ENCODE measurements at places on chromosomes 11 and 22.

DNA sequence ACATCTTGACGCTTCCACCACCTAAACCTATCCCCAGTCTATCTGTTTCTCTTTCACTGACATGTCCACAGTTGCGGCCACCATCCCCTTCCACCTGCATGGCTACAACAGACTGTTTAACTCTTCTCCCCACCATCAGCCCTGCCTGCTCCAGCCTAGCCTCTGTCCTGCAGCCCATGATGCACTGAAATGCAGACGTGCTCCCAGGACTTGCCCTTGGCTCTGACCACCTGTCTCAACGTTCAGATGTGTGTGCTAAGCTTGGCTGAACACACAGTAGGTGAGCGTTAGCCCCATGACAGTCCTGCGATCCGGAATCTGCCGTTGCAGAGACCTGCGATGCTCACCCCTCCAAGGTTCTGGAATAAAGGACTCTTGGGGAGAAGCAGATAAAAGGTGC, 22.7 kb downstream of the CBX7 start:
- DNase-seq, result no peak

DNA sequence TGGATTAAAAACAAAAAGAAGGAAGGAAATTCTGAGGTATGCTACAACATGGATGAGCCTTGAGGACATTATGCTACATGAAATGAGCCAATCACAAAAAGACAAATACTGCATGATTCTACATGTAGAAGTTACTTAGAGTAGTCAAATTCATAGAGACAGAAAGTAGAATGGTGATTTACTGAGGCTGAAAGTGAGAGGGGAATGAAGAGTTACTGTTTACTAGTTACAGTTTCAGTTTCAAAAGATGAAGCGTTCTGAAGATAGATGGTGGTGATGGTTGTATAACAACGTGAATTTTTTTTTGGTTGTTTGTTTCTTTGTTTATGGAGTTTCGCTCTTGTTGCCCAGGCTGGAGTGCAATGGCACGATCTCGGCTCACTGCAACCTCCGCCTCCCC, 9.5 kb downstream of the OR5P2 start:
- DNase-seq, result no peak

GRCh38 chr11:134614141-134614540, 202.1 kb upstream of the B3GAT1 start:
- no peak for DNase-seq

GRCh38 chr11:44568658-44569473, 3.4 kb downstream of the CD82 start:
- DNase-seq, result peak; percentile 89

DNA sequence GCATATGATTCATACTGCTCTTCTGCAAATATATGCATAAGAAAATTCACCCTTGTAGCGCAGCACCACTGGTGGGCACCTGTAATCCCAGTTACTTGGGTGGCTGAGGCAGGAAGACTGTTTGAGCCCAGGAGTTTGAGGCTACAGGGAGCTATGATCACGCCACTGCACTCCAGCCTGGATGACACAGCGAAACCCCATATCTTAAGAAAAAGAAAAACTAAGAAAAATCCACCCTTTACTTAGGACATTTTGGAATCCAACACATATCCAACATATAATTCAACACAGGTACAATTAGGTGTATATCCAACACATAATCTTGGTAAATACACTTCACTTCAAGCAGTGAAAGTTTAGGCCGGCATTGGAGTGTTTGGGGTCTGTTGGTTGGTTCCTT, 255.5 kb upstream of the PITPNB start:
- no peak for DNase-seq

- no peak for DNase-seq
Measured at GRCh38 chr22:50058906-50059880, 1.1 kb upstream of the TTLL8 start.

- DNase-seq, result no peak
Measured at GRCh38 chr11:131206671-131207070, 163.7 kb upstream of the NTM start.

DNA sequence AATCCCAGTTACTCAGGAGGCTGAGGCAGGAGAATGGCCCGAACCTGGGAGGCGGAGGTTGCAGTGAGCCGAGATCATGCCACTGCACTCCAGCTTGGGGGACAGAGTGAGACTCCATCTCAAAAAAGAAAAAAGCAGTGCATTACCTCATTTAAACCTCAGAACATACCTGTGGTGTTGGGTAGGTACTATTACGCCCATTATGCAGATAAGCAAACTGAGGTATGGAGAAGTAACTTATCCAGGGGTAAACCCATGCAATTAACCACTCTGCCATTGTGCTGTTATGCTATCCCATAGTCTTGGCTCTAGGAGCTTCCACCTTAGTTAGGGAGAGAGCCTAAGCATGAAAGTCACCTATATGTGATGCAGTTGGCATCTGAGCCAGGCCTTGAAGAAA, 2.3 kb upstream of the SEC14L3 start:
- DNase-seq, result no peak

DNA sequence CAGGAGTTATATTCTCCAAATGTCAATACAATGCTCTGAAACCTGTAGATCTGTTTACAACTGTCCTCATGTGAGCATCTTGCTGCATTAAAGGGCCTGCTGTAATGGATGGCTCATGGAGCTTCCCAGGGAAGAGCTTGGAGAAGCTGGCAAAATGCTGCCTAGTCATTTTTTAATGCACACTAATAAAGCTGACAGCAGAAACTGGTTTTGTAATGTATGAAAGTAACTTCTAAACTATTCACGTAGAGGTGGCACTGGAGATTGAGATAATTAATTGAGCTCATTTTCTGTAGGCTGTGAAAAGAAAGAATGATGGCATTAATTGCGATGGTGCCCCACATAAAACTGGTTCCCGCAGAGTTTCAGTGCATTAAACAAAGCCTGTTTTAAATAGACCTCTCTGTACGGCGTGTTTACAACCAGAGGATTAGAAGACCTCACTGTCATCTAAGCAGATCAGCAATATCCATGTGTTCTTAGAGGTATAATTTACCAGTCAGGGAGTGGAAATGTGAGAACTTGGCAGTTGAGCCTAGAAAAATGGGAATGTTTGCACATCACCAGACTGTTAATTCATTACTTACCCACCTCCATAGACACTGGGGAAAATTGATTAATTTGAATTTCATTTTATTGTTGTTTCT, 16.0 kb downstream of the POLA2 start:
- DNase-seq, result no peak

- no peak for DNase-seq
Measured at GRCh38 chr11:100777736-100778135, 90.6 kb downstream of the ARHGAP42 start.

DNA sequence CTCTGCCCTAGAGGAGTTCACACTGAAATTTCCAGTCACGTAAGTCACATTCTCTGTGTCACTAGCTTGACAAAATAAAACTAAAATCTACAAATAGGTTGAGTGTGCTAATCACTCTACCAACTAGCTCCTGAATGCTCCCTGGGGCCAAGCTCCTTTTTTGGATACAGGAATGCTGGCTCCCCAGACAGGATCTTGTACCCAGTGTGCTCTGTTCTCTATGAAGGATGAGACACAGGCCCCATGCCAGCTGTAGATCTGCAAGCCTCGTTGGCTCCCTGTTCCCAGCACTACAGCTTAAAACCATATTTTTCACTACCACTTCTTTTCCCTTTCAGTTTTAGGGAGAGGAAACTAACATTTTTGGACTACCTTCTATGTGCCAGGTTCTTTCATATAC, 3.7 kb upstream of the IPO7 start:
- no peak for DNase-seq

DNA sequence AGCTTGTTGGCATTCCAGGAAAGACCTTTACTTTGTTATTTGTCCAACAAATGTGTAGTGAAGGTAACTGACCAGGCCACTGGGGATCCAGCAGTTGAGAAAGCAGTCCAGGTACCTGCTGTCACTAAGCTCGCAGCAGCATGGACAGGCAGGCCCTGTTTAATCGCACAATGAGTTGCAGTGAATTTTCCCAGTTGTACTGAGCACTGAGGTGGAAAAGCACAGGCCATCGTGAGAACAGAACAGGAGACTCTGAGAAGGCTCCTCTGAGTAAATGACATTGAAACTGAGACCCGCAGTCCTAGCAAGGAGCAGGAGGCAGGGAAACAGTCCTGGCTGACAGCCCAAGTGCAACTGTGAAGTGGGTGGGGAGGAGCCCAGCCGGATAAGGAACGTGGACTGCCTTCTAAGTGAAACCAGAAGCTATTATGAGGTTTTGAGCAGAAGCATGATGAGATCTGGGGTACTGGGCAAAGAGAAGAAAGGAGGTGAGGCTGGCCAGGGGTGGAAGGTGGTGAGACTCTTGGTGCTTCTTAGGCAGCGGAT, 39.8 kb upstream of the CDON start:
- no peak for DNase-seq

GRCh38 chr11:87144252-87144651, 106.5 kb downstream of the TMEM135 start:
- DNase-seq, result no peak

DNA sequence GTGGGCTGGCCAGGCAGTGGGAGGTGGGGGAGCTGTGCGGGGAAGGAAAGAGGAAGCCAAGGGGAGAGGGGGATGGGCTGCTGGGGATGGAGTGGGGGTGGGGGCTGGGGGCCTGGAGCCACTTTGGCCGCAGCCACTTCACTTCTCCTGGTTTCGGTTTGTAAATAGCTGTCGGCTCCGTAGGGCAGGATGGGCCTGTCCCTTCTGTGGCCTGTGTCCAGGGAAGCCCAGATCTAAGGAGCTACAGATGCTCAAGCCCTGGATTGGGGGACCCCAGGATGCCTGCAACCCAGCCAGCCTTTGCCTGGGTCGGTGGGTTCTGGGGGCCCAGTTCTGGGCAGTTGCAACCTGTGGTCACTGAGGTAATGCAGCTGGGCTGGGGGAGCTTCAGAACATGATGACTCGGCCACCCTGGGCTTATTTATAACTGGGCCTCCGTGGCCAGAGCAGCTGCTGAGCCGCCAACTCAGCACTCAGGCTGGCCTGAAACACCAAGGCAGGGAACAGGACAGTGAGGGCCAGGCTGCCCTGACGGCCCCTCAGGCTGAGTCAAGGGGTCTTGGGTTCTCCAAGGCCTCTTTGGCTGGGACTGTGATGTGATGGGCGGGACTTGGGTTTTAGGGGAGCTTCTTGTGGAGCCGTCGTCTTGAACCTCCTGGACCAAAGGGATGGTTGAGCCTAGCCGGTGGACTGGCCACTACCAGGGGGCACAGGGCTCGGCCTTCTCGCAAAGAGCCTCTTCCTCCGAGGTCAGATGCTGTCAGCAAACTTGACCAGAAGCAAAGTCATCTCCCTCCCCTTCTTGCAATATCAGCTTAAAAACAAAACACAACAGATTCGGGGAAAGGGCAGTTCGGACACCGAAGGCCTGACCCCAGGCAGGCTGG, 15.0 kb upstream of the SLC39A13 start:
- no peak for DNase-seq

- no peak for DNase-seq
Measured at GRCh38 chr22:23752090-23752691, 1.3 kb upstream of the ZNF70 start.

DNA sequence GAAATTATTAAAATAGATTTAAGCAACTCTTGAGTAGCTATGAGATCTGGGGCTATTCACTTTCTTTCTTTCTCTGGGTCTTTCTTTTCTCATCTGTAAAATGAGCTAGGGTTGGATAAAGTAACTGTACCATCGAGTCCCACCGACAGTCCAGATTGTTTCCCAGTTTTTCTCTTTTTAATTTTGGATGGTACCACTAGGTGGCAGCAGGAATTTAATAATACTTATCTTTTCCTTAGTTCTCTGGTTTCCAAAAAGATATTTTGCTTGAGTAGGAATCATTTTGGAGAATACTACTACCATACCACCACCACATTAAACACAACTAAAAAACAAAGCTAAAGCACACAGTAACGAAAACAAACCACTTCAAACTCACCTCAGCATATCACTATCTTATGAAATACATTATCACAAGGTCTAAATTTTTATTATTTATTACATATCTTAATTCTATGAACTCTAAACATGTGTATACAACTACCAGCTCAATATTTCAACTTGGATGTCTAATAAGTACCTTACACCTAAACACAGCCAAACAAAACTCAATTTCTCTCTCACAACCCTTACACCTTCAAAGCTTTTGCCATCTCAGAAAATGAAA, 584.0 kb downstream of the KCNA4 start:
- no peak for DNase-seq

DNA sequence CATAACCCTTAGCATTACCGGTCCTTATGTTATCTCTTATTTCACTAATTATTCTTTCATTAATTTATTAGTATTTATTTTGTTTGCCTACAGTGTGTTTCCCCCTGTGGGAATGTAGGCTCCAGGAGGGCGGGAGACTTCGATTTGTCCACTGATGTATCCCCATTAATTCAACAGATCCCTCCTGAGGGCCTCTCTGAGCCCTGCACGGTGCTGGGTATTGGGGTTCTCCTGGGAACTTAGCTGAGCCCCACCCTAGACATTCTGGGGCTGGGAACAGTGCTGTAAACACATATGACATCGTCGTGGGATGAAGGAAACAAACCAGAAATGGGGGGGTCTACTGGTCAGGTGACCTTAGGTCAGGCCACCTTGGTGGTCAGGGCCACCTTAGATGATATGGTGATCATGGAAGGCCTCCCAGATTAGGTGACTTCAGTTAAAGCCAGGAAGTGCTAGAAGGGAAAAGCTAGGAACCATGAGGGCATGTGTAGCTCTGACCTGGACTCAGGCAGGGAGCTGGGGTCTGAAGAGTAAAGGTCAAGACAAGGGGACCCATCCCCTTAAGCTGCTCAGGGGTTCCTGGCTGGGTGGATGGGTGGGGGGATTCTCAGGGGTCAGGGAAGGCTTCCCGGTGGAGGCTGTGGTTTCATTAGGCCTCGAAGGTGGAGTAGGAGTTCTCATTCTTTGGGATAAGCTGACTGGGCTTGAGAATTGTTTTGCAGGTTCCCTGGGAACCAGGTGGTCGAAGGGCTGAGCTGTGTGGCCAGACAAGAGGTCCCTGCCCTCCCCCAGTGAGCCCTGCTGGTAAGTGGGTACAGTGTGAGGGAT, 1.0 kb downstream of the PHETA2 start:
- no peak for DNase-seq

DNA sequence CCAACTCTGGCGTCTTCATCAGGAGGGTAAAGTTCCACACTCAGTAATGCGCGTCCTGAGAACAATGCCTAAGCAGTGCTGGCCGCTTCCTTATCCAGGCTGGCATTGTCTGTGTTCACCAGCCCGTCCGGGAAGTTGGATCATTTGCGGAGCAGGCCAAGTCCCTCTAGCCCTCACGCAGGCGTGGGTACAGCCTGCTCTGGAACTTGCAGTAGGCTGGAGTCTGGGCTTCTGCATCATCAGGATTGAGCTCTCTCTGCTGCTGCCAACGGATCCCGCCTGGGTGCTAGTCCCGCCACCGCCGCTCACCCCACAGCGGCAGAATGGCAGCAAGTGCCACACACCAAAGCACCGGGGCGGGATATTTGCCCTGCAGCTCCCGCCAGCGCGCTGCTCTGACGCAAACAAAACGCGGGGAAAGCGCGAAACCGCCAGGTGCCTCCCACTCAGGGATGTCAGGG, 29.0 kb downstream of the GLYATL1 start:
- DNase-seq, result no peak

- DNase-seq, result no peak
Measured at GRCh38 chr11:76151556-76152085, 54.7 kb downstream of the WNT11 start.

GRCh38 chr22:26573026-26573662, 16.8 kb downstream of the TPST2 start:
- DNase-seq, result no peak

GRCh38 chr22:23280356-23281052, 100.2 kb downstream of the BCR start:
- DNase-seq, result no peak

- no peak for DNase-seq
Measured at GRCh38 chr11:47376525-47377371, 1.6 kb downstream of the SPI1 start.

All from stimulated activated CD4-positive, alpha-beta T cell treated with anti-CD3 and anti-CD28 coated beads, Interleukin-1b, Interleukin-23, amount 100 ng/mL, for 24 hours (primary cell).